T-helper 22 cell (primary cell): ENCODE measurements at places on chromosomes 6 and 20.

- DNase-seq, result no peak
Observed at GRCh38 chr20:23039136-23039875, 4.2 kb downstream of the SSTR4 start.

- no peak for DNase-seq
Observed at GRCh38 chr6:140708441-140708840, 1334.0 kb upstream of the CITED2 start.

DNA sequence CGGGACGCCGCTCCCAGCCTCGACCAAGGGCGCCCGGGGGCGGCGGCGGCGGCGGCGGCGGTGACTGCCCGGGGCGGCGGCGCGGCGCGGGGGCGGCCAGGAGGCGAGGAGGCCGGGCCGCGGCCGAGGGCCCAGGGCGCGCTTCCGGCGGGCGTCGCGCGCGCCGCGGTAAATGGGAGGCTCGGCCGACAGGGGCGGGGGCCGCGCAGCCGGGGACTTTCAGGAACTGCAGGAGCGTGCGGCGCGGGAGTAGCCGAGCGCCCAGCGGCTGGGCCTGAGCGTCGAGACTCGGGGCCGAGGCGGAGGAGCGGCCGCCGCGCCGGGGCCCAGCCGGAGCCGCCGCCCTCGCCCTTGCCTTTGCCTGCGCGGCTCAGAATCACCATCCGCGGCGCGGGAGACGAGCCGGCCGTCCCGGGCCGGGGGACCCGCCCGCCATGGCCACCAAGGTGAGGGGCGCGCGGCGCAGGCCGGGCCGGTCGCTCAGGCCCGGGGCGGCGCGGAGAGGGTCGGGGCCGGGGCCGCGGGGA is at the start of gene SNX9:
SNX9 (plus strand) TSS at position 246 of the 527 bp plus-strand sequence; CDS start at position 435, 189 bp downstream.
- peak; percentile 36 for DNase-seq

GRCh38 chr20:10190456-10190855 is 28.2 kb upstream of the SNAP25 start:
- no peak for DNase-seq

DNA sequence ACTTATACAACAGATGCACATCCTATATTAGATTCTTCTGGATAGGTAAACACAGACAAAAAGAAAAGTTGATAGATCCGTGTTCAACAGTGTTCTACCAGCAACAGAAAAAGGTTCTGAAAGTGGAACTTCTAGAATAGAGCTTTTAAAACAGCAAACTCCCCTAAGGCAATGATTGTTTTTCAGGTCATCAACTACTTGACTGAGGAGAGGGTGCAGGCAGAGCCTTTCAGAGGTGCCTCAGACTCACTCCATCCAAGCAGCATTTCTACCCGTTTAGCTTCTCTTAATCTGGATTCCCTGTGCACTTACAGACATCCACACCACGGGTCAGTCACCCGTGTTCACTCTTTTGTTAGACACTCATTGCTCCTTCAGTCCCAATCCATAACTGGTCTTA is 28.9 kb downstream of the FYN start:
- DNase-seq, result no peak

- no peak for DNase-seq
Observed at GRCh38 chr6:67629258-67629657, 1005.8 kb upstream of the ADGRB3 start.
